Neural progenitor cell (in vitro differentiated cells): ENCODE measurements at places on chromosomes 13 and 19. TPM values are rescaled to one million over a fixed set of nuclear protein-coding genes. Genes with fewer than 3 reads are reported as not detected.

DNA sequence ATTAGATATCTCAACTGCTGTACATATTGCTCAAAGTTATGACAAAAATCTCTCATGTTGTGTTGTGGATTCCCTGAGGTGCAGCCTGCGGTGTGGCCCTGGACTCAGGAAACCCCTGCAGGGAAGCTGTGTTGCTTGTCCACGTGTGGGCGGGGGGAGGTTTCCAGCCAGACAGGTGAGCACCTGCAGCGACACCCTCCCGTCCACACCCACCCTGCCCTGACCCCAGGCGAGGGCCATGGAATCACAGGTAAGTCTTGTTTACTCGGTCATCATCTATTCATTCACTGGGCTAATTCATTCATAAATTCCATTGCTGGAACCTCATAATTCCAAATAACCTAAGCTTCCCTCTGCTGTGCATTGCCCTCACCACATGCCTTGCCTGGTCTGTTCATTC, 14.1 kb downstream of the PLPP2 start:
- peaks cover 12% of the 10 kb centered on the region for H3K4me1 ChIP-seq
- peaks cover 50% of the 10 kb centered on the region for H3K27me3 ChIP-seq
- H3K27ac ChIP-seq: no peak overlapping the region
- H3K4me3 ChIP-seq: no peak overlapping the region
- DNase-seq: no peak

DNA sequence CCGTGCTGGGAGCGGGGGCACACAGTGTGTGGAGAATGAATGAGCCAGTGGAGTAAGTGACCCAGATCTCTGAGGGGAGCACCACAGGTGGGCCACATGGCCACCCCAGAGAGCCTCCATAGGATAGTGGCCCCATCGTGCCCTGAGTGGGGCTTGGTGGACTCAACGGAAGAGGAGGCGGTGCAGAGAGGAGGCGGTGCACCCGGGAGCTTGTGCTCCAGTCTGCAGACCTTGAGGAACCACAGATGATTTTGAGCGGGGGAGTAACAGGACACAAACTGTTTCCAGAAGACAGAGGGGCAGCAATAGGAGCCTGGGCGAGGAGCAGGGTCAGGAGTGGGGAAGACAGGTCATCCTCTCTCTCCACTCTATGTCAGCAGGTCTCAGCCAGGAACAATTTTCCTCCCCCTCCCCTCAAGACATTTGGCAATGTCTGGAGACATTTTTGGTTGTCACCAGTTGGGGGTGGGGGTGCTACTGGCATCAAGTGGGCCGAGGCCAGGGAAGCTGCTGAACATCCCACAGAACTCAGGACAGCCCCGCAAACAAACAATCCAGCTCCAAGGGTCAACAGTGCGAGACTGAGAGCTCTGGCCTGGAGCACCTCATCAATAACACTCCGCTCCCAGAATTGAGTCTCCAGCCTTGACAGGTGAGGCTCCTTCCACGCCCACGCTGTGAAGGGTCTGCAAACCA, 182.2 kb downstream of the USP12 start:
- DNase-seq: no peak
- H3K4me3 ChIP-seq: no peak overlapping the region
- H3K27ac ChIP-seq: no peak overlapping the region
- H3K4me1 ChIP-seq: no peaks in the 10 kb centered on the region
- H3K27me3 ChIP-seq: no peaks in the 10 kb centered on the region

- peaks cover 16% of the 10 kb centered on the region for H3K27me3 ChIP-seq
- H3K4me3 ChIP-seq: no peak overlapping the region
- H3K36me3 ChIP-seq: no peaks in the 10 kb centered on the region
- no peak overlapping the region for H3K27ac ChIP-seq
Observed at GRCh38 chr13:111850458-111850857, 216.5 kb upstream of the SOX1 start.

DNA sequence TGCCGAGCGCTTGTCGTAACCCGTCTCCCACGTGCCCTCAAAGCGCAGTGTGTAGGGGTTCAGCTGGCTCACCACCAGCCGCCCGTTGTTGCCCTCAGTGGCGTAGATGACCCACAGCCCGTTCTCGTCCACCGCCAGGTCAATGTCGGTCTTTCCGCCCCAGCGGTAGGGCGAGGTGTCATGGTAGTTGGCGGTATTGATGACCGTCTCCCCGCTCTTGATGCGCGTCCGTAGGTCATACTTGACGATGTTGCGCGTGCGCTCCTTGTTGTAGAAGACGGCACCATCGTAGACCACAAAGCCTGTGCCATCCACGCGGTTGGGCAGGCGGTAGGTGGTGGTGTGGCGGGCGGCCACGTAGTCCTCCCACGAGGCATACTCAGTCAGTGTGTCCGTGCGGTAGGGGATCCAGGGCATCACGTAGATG, 26.5 kb upstream of the ASF1B start:
- no peaks in the 10 kb centered on the region for H3K27me3 ChIP-seq
- peaks cover 40% of the 10 kb centered on the region for H3K4me1 ChIP-seq
- no peak overlapping the region for H3K4me3 ChIP-seq
- DNase-seq: no peak
- no peaks in the 10 kb centered on the region for H3K36me3 ChIP-seq

DNA sequence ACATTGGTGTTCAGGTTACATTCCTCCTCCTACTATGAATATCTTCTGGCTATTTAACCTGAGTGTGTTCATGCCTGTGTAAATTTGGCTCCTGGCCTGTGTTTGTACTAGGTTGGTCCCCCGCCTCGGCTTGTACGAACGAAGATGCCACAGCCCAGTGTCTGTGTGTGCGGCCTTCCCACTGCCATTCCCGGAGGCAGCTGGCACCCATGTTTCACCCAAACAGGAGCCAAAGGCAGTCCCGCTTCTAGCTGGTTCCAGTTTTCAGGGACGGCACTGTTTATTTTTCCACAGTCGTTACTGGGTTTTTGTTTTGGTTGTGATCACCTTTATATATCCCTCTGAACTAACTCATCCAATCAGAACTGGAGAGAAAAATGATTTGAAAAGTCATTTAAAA, 102.5 kb upstream of the ZNF536 start:
- H3K4me3 ChIP-seq: no peak overlapping the region
- H3K27ac ChIP-seq: no peak overlapping the region
- H3K4me1 ChIP-seq: peaks cover 7% of the 10 kb centered on the region
- no peak for DNase-seq

- no peaks in the 10 kb centered on the region for H3K27me3 ChIP-seq
- H3K36me3 ChIP-seq: no peaks in the 10 kb centered on the region
- no peak overlapping the region for H3K27ac ChIP-seq
- peaks cover 24% of the 10 kb centered on the region for H3K4me1 ChIP-seq
- no peak overlapping the region for H3K4me3 ChIP-seq
- no peak for DNase-seq
Observed at GRCh38 chr13:51342706-51343105, 3.2 kb downstream of the SERPINE3 start.

DNA sequence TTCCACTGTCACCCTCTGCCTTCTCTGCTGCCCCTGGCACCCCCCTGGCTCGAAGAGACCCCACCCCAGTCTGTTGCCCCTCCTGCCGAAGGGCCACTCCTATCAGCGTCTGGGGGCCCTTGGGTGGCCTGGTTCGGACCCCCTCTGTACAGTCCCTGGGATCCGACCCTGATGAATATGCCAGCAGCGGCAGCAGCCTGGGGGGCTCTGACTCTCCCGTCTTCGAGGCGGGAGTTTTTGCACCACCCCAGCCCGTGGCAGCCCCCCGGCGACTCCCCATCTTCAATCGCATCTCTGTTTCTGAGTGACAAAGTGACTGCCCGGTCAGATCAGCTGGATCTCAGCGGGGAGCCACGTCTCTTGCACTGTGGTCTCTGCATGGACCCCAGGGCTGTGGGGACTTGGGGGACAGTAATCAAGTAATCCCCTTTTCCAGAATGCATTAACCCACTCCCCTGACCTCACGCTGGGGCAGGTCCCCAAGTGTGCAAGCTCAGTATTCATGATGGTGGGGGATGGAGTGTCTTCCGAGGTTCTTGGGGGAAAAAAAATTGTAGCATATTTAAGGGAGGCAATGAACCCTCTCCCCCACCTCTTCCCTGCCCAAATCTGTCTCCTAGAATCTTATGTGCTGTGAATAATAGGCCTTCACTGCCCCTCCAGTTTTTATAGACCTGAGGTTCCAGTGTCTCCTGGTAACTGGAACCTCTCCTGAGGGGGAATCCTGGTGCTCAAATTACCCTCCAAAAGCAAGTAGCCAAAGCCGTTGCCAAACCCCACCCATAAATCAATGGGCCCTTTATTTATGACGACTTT, 2.0 kb downstream of the ZFP36 start:
- H3K27me3 ChIP-seq: peaks cover 31% of the 10 kb centered on the region
- no peak overlapping the region for H3K27ac ChIP-seq
- H3K4me3 ChIP-seq: no peak overlapping the region
- peaks cover 22% of the 10 kb centered on the region for H3K4me1 ChIP-seq

- no peak overlapping the region for H3K27ac ChIP-seq
- peak; percentile 95 for DNase-seq
- peak overlapping the region; percentile 54 for H3K4me3 ChIP-seq
- H3K4me1 ChIP-seq: no peaks in the 10 kb centered on the region
- peaks cover 70% of the 10 kb centered on the region for H3K27me3 ChIP-seq
Observed at GRCh38 chr19:35557539-35558399, 5.7 kb downstream of the ATP4A start.

DNA sequence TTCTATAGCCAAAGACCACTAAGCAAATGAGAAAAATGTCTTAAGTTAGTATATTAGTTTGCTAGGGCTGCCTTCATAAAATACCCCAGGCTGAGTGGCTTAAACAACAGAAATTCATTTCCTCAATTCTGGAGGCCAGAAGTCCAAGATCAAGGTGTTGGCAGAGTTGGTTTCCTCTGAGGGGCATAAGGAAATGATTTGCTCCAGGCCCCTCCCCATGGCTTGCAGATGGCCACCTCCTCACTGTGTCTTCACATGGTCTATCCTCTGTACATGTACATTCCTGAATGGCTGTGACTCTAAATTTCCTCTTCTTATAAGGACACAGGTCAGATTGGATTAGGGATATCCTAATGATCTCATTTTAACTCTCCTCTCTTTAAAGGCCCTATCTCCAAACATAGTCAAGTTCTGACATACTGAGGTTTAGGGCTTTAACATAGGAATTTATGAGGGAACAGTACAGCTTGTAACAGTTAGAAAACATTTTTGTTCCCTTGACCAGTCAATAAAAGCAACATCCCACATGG, 307.4 kb downstream of the DIAPH3 start:
- no peak overlapping the region for H3K27ac ChIP-seq
- no peak overlapping the region for H3K4me3 ChIP-seq

- no peak overlapping the region for H3K4me3 ChIP-seq
- no peak overlapping the region for H3K27ac ChIP-seq
- no peak for DNase-seq
- no peaks in the 10 kb centered on the region for H3K36me3 ChIP-seq
- H3K27me3 ChIP-seq: no peaks in the 10 kb centered on the region
- no peaks in the 10 kb centered on the region for H3K4me1 ChIP-seq
Observed at GRCh38 chr13:80560609-80561008, 219.7 kb upstream of the SPRY2 start.

DNA sequence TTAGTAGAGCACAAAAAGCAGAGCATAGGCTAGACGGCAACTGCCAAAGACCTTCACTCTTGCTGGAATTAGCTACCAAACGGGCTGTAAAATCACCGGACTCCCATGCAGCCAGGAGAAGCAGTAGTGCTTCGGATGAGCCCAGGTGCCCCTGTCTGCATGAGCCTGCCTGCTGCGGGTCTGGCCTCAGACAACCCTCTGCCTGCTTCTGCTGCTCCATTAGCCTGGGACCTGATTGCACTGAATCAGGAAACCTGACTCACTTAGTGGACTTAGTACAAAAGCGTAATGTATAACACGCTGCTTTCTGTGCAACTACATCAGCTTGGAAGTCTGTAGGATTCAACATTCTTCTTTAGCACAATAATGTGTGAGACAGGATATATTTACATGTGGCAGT, 170.0 kb downstream of the LMO7 start:
- no peak overlapping the region for H3K4me3 ChIP-seq
- H3K36me3 ChIP-seq: no peaks in the 10 kb centered on the region
- peaks cover 8% of the 10 kb centered on the region for H3K4me1 ChIP-seq
- no peak overlapping the region for H3K27ac ChIP-seq

- H3K36me3 ChIP-seq: no peaks in the 10 kb centered on the region
- DNase-seq: peak; percentile 76
- no peak overlapping the region for H3K27ac ChIP-seq
- H3K4me3 ChIP-seq: no peak overlapping the region
- peaks cover 23% of the 10 kb centered on the region for H3K4me1 ChIP-seq
Observed at GRCh38 chr19:28466107-28467045, 746.6 kb downstream of the UQCRFS1 start.

DNA sequence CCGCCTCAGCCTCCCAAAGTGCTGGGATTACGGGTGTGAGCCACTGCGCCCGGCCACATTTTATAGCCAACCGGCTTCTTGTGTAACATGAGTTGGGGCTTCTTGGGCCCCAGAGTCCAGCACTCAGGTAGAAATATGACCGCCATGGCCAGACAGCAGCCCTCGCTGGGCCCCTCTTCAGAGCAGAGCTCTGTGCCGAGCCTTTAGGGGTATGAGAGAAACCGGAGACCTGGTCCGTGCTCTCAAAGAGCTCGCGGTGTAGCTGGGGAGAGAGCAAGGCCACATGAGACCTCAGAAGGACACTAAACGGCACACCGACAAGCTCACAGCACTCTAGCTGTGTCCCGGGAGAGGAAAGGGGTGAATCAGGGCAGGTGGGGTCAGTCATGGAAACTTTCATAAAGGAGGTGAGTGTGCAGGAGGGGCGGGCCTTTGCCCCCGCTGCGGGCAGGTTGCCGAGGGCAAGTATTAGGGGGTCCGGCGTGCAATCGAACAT, 15.8 kb downstream of the ACTN4 start:
- no peaks in the 10 kb centered on the region for H3K27me3 ChIP-seq
- H3K36me3 ChIP-seq: no peaks in the 10 kb centered on the region
- peaks cover 59% of the 10 kb centered on the region for H3K4me1 ChIP-seq
- no peak overlapping the region for H3K4me3 ChIP-seq

GRCh38 chr19:52335768-52336116, 301 bp upstream of the ZNF610 start:
- no peaks in the 10 kb centered on the region for H3K4me1 ChIP-seq
- no peak overlapping the region for H3K27ac ChIP-seq
- H3K27me3 ChIP-seq: no peaks in the 10 kb centered on the region
- no peak for DNase-seq
- peak overlapping the region; percentile 88 for H3K4me3 ChIP-seq

Gene LHB
- not detected in 2 replicates for total RNA-seq

Gene CYP2F1
- total RNA-seq: not detected in 2 replicates

Gene ZNF66
- 24.3 and 29.5 TPM in 2 replicates for total RNA-seq

Gene ARGLU1
- 371 and 467 TPM in 2 replicates for total RNA-seq

Gene RNF113B
- not detected in 2 replicates for total RNA-seq

Gene ALG11
- total RNA-seq: 32.8 and 44.6 TPM in 2 replicates

Gene EGLN2
- 27.0 and 97.3 TPM in 2 replicates for total RNA-seq

Gene TJP3
- 14.7 and 32.5 TPM in 2 replicates for total RNA-seq

Gene ZNF90
- total RNA-seq: 40.4 and 51.2 TPM in 2 replicates

Gene ZNF615
- total RNA-seq: 15.9 and 31.4 TPM in 2 replicates

Gene KIR2DL4
- not detected in 2 replicates for total RNA-seq

Gene TMTC4
- total RNA-seq: 59.4 and 74.3 TPM in 2 replicates

Gene ZNF850
- total RNA-seq: 25.5 and 32.1 TPM in 2 replicates

Gene CYP4F2
- total RNA-seq: not detected in 2 replicates
